Tibial nerve (tissue), 4 donors: ENCODE measurements at places on chromosomes 2 and 18.

DNA sequence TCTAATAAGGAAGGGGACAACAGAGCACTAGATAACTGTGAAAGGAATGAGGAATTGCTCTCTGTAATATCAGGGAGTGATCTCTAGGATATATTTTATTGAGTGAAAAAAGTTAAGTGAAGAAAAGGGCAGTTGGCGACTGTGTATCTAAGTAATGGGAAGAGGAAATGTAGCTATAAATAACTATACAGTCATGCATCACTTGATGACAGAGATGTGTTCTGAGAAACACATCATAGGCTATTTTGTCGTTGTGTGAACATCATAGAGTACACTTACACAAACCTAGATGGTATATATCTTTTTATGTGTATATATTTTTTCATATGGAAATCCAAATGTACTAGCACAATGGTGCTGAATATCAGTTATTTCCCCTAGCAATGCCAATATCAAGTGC lies 329.3 kb downstream of the TXNL1 start:
- no peak for DNase-seq

GRCh38 chr2:113141451-113141850 lies 14.1 kb downstream of the IL1RN start:
- no peak for DNase-seq

DNA sequence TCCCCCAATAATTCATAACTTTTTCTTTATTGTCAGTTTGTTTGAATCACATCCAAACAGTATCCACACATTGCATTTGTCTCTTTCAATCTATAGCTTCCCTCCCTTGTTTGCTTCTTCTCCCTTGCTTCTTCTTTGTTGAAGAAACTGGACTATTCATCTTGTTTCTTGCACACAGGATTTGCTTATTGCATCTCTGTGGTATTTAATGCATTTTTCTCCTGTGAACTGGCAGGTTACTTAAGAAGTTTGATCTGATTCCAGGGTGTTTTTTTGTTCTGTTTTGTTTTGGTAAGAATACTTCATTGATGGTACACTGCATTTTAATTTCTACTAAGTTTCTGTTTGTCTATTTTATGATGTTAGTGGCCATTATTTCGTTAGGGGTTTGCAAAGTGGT lies 166.8 kb downstream of the CAMKMT start:
- no peak for DNase-seq

DNA sequence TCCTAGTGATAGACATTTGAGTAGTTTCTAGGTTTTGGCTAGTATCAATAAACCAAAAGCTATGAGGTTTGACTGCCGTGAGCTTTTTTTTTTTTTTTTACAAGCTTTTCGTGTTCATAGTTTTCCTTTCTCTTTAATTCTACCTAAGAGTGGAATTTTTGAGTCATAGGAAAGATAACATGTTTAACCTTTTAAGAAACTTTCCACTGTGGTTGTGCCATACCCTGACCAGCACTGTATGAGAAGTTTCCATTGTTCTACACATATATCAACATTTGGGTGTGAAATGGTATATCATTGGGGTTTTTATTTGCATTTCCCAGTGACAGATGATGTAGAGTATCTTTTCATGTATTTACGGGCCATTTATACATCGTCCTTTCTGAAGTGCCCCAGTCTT lies 31.7 kb downstream of the UBE2F start:
- no peak for DNase-seq
